ENCODE measurements at places on chromosomes 1 and 21.
A peak's percentile ranks its signal among the peaks of the same experiment; 100 is the strongest.

DNA sequence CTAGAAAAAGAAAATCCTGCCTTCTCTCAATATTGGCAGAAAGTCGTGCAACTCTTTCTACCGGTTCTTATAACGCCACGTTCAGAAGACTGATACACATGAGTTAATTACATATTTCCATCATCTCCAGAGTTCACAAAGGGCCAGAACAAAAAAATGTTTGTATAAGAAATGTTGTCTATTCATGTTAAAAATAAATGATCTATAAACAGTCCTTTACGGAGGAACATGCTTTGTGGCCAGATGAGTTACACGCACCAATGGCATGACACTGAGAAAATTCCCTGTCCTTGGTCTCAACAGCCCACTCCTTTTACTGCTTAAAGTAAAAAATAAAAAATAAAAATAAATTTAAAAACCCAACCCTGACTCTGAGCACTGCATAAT lies 29.5 kb downstream of the C2CD2 start:
- DNase-seq = peak; percentile 50

DNA sequence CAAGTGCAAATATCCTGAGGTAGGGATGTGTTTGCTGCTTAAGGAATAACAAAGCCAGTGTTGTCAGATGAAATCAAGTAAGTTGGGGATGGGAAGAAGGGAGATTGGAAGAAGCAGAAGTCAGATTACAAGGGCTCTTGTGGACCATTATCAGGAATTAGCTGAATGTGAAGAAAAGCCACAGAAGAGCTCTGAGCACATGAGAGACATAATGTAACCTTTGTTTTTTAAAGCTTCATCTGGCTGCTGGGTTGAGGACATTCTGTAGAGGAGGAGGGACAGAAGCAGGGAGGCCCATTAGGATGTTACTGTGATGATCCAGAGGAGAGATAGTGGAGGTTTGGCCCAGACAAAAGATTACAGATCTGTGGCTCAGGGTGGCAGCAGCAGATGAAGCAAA lies 111.7 kb downstream of the DUSP10 start:
- no peak for DNase-seq

- DNase-seq = no peak
Observed at GRCh38 chr1:110443451-110443850, 7.5 kb upstream of the PROK1 start.

- no peak for DNase-seq
Observed at GRCh38 chr1:184027826-184028695, 9.5 kb downstream of the COLGALT2 start.

GRCh38 chr1:213779228-213779627 lies 208.5 kb upstream of the PROX1 start:
- no peak for DNase-seq

- no peak for DNase-seq
Observed at GRCh38 chr1:162908780-162909179, 47.8 kb upstream of the CCDC190 start.

DNA sequence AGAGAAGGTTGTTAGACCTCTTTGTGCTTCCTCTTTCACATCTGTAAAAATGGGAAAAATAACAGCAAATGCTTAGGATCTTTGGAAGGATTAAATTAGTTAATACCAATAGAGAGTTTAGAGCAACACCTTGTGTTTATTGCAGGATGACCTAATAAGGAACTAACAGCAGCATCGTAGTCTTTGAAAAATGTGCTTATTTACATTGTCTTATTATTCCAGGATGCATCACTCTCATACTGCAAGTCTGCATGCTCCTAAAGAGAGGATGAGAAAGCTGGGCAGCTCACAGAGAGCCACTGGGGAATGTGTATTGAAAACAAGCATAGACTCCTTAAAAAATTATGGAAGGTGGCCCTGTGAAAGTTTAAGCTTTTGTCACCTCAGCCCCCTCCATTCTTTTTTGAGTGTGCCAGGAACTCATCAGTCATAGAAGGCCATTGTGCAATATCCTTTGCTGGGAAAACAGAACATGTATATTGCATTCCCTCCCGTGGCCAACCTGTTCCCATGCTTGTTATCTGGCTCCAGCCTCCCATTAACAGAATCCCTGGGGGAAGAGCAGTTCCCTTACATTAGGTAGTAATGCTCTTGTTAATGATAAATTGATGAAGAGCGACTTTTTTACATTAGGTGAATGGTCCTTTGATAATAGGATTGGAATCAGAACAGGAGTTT lies 180.7 kb downstream of the ZNF326 start:
- no peak for DNase-seq

DNA sequence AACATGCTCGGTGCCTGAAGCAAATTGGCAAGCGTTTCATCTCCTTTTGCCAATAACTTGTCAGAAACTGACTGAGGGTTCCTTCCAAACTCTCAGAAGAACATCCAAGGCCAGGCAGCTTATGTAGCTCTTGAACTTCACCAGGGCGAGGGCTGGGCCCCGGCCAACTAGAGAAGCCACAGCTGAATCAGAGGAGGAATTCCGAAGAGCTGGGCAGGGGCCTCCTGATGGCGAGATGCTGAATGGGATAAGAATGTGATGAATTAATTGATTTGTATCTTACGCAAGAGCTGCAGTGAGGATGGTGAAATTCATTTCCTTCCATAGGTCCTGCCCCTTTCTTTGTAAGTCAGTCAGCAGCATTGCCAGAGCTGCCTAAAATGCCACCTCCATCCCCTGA lies 345.8 kb downstream of the KIF26B start:
- DNase-seq = no peak

DNA sequence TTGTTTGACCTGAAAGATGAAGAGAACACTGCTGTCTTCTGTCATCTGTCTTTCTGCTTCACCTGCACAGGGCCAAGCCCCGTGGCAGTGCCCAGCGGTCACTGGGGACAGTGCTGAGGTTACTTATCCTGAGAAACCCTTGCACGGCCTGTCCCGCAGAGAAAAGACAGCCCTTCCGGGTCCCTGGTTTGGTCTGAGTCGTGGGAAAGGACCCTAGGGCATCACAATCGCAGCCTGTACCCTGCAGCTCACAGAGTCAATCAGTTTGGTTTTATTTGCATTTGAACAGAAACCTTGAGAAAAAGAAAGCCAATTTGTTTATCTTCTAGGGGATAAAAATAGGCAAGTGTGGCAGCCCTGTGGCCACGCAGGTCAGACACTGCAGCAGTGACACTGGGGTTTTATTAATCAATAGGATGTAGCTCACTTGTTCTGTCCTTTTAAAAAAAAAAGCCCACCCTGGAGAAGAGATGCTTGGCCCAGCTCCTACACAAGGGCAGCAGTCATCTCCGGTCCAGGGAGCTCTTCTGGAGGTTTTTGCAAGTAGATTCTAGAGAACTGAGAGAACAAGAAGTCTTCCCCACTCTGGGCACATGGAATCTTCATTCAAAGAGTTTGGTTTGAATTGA lies 120.0 kb downstream of the PEX14 start:
- DNase-seq = no peak

DNA sequence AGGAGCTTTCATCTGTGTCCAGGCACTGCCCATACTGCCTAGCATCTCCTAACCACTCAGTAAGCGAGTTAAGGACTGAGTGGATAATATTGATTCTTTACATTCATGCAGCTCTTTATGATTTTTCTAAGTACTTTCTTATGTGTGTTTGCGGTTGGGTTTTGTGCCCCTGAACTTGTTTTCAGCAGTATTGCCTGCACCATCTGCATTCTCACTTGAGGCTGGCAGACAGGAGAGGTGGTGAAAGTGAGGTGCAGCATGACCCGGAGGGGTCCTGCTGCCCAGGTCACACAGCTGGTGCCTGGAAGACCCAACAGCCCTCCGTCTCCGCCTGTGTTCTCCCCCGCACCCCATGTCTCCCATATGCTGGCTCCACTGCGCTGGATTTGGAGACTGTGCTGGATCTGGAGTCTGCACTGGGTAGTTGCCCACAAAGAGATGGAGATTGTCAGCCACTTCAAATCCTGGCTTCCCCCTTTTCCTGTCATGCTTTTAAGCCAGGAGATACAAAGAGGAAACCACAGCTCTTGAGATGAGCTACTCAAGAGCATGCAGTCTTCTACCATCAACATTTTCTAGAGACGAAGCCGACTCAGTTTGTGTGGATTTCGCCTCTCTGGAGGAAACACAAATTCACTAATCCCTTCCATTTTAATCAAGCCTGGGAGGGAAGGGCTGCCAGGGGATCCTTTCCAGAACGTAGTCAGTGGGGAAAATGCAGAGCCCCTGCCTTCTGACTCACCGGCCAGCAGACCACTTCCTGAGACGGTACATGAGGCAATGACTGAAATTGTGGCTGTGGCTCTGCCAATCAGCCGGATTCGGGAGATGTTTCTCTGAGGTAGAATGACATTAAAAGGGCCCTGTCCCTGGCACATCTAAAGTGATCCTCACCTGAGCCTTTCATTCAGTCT lies 71.7 kb upstream of the ANGPTL1 start:
- no peak for DNase-seq

DNA sequence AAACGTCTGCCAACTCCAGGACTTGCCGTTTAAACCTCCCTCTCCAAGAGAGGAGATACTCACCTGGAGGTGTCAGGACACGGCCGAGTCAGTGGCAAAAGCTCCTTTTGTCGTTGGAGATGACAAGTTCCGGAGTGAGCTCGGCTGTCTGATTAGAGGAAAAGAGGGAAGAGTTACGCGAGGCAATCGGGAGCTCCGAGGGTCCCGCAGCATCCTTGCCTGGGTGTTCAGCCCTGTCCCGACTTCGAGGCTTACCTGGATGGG lies 497 bp downstream of the ID3 start:
- DNase-seq = no peak

GRCh38 chr1:27832762-27833161 lies 2.2 kb downstream of the PPP1R8 start:
- DNase-seq = no peak

DNA sequence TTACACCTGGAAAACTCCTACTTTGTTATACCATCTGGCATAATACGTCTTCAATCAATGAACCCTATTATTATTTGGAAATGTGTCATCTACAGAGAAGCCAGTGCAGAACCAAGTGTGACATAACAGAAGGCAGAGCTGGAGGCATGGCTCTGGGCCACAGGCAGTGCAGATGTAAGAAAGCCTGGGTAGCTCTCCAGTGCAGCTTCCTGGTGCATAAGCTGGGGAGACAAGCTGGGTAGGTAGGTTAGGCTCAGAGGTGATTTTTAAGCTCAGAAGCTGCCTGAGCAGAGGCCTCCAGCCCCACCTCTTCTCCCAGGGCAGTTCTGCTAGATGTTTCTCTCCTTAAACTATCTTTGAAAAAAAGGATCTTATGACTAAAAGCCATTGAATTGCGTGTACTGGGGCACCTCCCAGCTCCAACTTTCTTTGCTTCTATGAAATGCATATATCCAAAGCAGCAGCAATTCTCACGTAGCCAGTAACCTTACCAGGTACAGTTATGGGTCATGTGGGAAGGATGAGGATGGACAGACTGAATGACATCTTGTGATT lies 30.7 kb downstream of the AKNAD1 start:
- no peak for DNase-seq

DNA sequence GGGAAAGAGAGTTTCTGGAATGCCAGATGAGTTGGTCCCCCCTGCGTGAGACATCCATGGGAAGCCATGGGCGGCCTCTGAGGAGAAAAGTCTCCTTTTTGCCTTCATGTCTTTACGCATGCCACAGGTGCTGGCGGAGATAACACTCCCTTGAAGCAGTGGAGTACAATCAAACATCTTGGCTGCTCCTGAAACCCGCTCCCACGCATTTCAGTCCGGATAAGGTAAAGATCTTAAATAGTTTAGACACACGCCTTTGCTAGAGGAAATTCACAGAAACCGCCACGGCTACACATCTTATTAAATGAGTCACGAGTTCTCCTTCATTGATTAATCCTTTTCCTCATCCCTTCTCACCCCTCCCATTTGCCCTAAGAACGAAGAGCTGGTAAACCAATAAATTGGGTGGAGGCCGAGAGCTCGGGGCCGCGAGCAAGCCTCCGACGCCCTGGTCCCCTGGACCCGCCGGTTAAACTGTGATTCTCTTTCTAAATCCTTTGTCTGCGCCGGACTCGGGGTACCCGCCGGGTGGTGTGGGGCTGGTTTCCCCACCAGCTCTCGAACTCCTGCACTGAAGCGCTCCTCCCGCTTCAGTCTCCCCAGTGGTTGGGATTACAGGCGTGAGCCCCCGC lies 6.6 kb upstream of the ZNF669 start:
- DNase-seq = no peak

GRCh38 chr1:226943156-226943555 lies 3.1 kb downstream of the COQ8A start:
- DNase-seq = no peak

Measured in NCI-H1417 (cell line).